ENCODE measurements at places on chromosomes 6 and 20. TPM values are rescaled to one million over a fixed set of nuclear protein-coding genes. Genes with fewer than 3 reads are reported as not detected.

GRCh38 chr6:151699719-151700118 is 107.8 kb upstream of the ESR1 start:
- DNase-seq, result no peak

DNA sequence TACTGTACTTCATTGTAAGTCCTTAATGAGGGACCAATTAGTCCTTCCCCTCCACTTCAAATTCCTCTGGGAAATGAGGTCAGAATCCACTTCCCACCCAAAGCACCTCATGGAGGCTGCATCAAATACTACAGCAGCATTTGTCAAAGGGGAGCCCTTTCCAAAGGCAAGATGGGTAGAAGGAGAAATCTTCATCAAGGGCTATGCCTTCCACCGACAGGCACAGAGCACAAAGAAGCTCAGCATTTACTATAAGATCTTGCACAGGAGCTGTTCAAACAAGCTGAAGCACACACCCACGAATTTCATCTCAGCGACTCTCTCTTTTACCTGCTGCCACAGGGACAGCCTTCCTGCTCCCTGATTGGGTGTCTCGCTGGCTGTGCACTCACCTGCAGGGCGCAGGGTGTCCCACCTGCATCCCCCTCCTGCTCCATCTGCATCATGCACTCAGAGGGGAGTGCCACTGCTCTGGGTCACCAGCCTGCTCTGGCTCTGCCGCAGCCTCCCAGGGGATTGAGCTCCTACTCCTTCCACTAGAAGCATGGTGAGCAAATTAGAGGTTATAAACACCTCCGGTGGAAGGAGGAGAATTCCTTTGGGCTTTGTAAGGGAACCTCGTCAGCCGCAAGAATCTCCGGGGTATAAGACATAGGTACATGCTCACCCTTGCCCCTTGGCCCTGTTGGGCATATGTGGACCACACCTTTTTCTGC is 164.5 kb downstream of the ATXN1 start:
- DNase-seq, result no peak

DNA sequence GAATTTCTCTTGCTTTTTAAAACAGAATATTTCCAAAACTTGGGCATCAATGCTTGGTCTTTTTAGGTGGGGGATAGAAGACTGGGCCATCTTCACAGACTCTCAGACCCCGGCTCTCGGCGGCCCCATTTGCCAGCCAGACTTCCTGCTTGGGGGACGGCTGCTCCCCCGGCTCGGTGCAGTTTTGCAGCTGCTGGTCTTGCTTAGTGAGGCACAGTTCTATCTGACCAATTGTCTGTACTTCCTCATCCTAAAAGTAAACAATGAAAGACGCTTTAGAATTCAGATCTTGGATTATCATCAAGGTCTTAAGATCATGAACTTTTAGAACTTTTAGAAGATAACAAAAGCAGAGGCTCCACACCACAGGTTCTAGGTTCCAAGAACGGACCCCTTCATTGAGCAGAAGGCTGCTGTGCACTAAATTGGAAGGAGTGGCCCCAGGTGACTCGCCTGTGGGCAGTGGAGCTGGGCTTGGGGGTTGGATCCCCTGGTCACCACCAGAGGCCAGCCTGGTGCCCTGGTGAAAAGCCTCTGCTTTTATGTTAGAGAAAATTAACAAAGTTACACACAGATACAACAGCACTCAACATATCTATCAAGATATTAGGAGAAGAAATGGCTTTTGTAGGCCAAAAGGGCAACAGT is 26.7 kb downstream of the RNASET2 start:
- no peak for DNase-seq

- DNase-seq, result no peak
Observed at GRCh38 chr6:121666814-121667213, 231.4 kb downstream of the GJA1 start.

GRCh38 chr6:56270812-56271441 is 23.5 kb upstream of the COL21A1 start:
- DNase-seq, result no peak

DNA sequence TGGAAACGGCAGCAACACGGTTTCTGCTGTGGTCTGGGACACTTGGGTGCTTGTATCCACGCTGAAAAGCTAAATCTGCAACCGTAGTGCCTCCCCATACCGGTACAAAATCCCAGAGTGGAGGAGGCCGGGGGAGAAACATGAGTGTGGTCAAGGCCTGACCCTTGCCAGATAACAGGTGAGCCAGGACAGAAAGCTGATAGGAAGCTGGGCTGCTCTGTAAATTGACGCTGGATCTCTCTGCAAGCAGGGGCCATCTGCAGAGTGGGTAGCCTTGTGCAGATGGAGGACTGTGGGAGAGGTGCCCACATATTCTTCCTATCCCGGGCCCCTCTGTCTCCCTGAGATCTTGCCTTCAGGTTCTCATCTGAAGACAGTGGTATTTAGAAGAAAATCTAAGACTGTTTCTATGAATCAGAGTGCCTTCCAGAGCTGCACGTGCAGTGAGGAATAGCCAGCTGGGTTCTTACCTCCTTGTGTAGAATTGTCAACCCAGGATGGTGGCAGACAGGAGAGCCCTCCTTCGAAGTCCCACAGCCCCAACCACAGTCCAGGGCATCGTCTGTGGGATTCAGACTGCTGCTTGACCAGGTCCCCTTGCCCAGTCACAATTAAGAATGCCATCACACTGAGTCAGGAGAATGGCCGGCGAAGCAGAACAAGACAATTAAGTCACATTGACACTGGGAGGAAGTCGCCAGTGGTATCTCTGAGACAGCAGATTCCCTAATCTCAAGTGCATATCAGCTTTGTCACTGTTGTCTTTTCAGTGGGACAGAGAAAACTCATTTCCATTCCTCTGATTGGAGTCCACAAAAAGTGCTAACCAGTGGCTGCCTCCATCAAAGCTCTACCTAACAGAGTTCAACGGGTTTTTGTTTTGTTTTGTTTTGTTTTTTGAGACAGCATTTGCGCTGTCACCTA is 100.0 kb upstream of the RIPOR2 start:
- no peak for DNase-seq

DNA sequence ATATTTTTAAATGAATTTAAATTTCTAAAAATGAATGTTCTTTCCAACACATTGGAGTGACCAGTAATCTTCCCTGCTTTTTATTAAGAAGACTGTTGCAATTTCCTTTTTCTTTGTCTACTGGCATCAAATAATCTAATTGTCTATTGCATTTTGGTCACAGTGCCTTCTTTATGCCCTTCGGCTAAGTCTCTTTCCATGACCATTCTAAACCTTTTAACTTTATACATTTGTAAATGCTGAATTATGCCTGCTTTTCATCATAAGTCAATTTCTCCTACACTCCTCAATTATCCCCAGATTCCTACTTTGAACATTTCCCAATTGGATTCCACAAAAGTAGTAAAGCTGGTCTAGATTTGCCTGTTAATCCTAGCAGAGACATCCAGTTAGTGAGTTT is 69.1 kb upstream of the HSF2 start:
- DNase-seq, result no peak

DNA sequence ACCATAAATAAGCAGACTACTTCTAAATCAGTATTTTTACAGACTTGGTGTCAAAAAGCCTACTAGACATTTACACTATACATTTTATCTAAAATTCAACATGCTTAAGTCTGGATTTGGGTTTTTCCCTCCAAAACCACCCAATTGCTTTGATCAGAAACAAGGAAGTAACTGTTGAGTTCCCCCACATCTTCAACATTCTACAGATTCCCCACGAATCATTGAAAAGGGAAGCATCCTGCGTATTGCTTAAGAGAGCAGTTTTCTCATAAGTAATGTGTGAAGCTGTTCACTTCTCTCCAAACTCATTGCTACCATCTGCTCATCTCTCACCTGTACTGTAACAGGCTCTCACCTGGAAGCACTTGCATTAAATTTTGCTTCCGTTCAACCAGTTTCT is 36.4 kb upstream of the RNF144B start:
- DNase-seq, result no peak

- no peak for DNase-seq
Observed at GRCh38 chr6:2007165-2007564, 238.2 kb downstream of the GMDS start.

GRCh38 chr20:51732096-51732791 is 35.9 kb downstream of the ATP9A start:
- no peak for DNase-seq

The PCK1 gene
- 2.9 TPM for polyA plus RNA-seq

The BHLHE23 gene
- not detected for polyA plus RNA-seq

The RIPOR3 gene
- polyA plus RNA-seq, result 15.0 TPM

The MICB gene
- 1.6 TPM for polyA plus RNA-seq

The FAM209B gene
- 0.28 TPM for polyA plus RNA-seq

The C6orf15 gene
- polyA plus RNA-seq, result not detected

All from urinary bladder (tissue), 4 donors.